ENCODE measurements at places on chromosomes 4 and X.

DNA sequence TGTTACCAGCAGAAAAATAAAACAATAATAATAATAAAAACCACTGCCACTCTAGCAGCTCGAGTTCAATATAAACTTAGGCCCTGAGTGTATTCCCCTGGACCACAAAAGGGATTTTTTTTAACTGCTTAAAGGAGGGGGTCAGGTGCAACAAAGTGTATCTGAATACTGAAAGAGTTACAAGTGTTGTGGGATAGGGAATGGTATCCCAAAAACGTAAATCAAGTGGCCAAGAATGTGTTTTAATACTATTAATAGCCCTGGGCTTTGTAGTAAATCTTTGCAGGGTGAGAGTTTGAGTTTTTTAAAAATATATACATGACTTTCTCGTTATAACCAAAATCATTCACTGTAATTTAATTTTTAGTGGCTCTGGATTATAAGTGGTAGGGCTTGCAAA, 860.1 kb upstream of the INTU start:
- no peak for DNase-seq

DNA sequence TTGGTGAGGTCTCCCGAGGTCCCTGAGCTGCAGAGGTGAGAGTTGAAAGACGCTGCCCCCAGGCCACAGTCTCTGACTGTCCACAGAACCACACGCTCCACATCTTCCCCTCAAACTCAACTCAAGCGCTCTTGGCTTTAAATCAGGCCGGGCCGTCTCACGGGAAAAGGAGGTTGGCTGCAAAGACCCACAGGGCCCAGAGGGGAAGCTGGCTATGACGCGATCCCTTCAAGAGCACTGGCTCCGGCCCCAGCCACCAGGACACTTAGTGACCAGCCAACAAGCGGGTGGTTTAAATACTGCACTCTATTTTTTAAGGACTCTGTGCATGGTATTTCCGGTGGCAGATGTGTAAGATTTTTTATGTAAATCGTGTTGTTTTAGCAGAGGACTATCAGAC, 19.9 kb downstream of the LRPAP1 start:
- DNase-seq = no peak

GRCh38 chr4:53321151-53321983, 44.5 kb downstream of the SCFD2 start:
- peak; percentile 43 for DNase-seq

- DNase-seq = no peak
These were observed 41.1 kb upstream of the FAM9C start for GRCh38 chrX:13085526-13085925.

- peak; percentile 43 for DNase-seq
These were observed 12.2 kb downstream of the SMPX start for GRCh38 chrX:21745756-21746155.

DNA sequence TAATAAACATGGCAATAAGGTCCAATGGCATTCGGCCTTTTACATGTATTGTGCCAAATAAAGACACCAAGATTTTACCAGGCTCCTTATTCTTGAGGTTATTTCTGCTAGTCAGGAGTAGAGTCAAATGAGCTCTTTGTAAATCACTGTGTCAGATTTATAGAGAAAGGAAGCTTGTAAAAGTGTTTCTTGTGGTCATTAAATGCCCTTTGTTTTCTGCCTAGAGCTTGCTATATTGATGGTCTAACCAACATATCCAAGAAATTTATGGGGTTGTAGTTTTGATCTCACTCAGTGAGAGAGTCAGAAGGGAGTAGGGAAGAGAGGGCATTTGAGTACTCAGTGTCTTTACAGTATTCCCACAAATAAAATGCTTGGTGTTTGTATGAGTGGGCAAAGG, 86.2 kb upstream of the FRMPD4 start:
- DNase-seq = no peak

DNA sequence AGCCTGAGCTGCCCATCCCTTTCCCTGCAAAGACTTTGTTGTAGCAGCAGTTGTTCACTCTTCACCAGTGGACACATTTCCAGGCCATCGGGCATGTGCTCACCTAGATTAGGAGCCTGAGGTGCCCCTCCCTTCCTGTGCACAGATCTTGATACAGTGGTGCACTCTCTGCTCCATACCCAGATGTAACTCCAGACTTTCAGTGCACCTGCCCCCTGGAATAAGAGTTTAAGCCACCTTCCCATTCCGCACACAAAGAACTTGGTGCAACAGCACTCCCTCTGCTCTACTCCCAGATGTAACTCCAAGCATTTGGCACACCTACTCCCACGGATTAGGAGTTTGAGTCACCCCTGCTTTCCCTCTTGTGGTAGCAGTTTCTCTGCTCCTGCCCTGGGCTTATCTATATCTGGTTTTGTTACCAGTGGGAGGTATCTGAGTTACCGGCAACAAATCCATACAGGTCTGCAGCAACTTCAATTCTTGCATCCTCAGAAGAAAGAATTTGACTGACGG, 36.0 kb upstream of the PLK4 start:
- DNase-seq = no peak

- no peak for DNase-seq
These were observed 15.2 kb upstream of the HMX1 start for GRCh38 chr4:8886612-8887406.

- DNase-seq = no peak
These were observed 309.4 kb downstream of the PPP3CA start for GRCh38 chr4:101037938-101038413.
